ENCODE measurements at places on chromosomes 5 and 9.

DNA sequence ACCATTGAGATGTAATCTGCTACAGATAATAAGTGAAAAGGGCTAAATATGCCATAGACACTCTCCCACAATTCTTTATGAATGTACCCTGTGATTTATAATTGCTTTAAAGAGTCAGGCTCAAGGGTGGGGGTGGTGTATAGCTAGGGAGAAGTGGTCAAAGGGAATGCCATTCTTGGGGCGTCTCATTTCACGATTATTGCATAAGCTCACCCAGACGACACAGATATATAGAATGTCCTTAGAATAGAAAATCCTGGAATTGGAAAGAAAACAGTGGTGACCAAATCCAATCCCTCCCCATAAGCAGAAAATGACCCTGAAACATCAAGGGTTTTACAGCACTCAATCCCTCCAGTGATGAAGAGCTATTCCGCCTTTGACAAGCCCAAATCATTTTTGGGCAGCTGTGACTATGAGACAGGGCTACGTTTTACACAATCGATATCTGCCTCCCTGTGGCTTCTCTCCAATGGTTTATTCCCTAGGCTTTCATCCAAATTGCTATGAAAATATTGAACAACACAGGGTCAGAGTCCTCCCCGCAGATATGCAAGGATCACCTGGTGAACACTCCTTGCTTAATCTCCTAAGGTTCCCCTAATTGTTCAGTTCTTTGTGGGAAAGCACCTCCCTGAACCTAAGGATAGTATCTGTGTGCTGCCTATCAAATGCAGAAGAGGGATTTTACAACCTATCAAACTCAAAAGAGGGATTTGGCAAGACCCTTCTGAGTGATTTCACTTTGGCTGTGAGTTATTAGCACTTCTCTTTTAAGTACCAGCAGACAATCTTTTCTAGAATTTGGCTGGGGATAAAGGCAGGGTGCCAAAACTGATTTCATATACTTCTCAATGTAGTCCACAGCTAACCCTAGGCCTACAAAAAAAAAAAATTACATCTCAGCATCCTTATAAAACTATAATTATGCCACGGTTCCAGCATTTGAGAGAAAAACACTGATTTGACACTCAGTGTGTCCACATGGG is 144.9 kb upstream of the CDH6 start:
- DNase-seq, result no peak

GRCh38 chr5:26791021-26791420 is 247.4 kb downstream of the CDH9 start:
- DNase-seq, result no peak

GRCh38 chr5:86997516-86997915 is 270.2 kb upstream of the RASA1 start:
- no peak for DNase-seq

DNA sequence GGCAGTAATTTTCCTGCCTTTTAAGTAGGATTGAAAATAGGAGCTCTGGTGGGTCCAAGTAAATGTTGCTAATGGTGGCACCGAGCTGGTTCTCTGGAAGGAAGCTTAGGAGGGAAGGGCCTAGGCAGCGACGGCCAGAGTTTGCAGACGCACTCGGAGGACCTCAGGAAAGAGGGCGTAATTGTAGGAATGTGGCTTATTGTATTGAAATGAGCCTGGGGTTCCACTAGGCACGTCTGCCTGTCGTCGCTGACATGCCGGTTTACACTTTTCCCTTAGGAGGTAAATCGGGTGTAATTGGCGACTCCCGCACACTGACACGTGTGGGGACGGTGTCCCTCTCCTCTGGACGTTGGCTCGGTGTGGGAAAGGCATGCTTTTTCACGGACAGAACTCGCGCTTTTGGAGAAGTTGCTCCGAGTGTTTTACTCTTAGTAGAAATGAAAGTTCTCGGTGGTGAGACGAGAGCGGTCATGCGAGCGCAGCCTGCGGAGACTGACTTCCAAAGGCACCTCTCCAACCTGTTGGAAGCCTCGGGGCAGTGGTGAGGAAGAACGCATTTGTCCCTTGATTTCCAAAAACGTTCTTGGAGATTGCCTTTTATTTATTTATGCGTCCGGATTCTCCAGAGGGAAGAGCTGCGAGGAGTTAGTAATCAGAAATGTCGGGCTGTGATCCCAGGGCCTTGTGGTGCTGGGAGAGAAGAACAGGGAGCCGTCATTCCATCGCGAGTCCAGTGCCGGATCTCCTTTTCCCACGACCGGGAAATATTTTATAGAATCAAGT is 1.3 kb downstream of the NR4A3 start:
- DNase-seq, result no peak

DNA sequence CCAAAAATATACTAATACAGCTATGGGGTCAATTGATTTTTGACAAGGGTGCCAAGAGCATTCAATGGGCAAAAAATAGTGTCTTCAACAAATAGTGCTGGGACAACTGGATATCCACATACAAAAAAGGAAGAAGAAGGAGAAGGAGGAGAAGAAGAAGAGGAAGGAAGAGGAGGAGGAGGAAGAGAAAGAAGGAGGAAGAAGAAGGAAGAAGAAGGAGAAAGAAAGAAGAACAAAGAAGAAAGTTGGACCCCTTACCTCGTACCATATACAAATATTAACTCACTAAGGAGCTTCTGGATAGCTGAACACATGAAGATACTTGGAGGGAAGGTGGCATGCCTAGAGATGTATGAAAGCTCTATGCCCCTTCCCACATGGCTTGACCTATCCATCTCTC is 17.2 kb upstream of the DELE1 start:
- DNase-seq, result no peak

- no peak for DNase-seq
These were observed 60.3 kb downstream of the CXXC5 start for GRCh38 chr5:139708434-139708861.

DNA sequence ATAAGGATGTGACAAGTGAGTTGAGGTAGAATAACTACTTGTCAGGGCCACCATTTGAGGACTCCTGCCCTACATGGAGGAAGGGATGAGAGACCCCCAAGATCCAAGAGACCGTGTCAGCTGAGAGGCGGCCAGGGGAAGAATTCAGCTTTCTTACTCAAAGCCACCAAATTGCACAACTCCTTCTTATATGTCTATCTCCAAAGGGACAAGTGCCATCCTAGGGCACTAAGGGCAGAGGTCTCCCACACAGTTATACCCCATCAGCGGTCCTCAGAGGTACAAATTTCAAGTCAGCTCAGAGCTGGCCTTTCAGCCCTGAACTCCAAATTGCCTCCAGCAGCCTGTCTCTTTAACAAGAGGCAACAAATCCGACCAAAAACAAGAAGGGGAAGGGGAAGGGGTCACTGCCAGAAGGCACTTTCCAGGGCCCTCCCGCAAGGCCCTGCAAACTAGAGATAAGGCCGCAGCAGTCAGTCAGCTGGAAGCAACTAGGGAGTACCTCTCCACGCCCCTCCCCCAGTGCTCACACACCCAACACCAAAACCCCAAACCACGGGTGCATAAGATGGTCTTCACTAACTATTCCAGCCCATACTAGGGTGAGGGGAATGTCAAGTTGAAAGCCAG is 6.1 kb upstream of the STOML2 start:
- no peak for DNase-seq

GRCh38 chr5:93608855-93609254 is 25.8 kb downstream of the NR2F1 start:
- DNase-seq, result no peak

DNA sequence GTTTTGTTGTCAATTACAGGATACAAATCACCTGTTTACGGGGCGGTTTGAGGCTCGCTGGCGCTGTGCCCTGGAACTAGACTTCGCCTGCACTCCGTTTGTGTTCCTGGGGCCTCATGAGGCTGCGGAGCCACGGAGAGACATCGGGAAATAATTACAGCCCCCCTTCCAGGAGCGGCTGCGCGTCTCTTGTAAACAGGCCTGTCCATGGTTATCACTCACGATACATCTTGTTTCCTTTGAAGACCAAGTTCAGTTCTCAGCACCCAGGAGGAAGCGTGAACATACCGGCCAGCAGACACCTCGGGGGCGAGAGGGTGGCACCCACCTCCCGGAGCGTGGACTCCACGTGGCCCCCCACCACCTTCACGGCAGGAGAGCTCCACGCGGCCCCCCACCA is 297.1 kb upstream of the IRX4 start:
- DNase-seq, result no peak

DNA sequence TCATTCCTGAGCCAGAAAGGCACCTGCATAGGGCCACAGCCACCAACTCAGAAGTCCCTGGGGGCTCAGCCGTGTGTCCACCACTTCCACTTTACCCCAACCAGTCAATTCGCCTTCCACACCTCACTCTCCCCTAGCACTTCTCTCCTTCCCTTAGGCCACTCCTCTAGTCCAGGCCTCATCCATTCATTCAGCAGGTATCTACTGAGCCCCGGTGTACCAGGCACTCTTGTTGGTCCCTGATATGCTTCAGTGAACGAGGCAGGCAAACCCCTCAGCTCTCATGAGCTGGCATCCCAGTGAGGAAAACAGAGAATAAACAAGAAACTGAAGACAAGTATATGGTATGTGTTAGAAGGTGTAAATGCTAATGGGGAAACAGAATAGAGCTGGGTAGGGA is 28.7 kb downstream of the NDUFA8 start:
- DNase-seq, result no peak

DNA sequence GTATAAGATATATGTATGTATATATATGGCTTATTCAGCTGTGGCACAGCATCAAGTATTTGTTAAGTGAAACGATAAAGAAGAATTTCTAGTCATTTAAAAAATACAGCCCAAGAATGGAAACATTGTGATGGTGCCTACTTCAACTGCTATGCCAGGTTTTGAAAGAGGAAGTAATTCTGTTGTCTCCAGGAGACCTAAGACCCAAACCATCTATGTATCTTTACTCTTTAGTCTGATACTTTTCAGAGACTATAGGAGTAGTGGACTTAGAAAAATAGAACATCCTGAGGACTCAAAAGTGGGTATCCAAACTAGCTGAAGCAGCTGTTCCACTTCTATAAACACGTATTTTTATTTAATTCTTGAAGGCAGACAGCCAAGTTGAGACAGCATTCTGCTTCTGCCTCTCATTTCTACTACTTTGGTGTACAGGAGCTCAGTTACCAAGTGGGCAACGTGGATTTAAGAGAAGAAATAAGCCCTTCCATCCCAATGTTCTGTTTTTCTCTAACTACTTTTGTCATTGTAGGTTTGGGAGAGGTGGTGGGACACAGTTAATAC is 110.7 kb downstream of the RPS23 start:
- DNase-seq, result no peak

DNA sequence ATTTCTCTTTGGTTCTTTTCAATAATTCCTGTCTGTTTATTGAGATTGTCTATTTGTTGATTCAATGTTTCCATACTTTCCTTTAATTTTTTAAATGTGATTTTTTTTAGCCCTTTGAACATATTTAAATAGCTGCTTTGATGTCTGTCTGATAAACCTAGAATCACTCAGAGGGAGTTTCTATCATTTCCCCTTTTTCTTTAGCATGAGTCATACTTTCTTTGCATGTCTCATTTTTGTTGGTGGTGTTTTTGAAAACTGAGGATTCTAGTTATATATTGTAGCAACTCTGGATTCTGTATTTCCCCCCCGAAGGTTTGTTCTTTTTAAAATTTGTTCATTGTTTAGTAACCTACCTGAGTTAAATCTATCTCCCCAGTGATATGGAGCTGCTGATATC is 24.2 kb upstream of the ZNF618 start:
- DNase-seq, result no peak

- no peak for DNase-seq
These were observed 228.1 kb upstream of the NR4A3 start for GRCh38 chr9:99593610-99594009.

DNA sequence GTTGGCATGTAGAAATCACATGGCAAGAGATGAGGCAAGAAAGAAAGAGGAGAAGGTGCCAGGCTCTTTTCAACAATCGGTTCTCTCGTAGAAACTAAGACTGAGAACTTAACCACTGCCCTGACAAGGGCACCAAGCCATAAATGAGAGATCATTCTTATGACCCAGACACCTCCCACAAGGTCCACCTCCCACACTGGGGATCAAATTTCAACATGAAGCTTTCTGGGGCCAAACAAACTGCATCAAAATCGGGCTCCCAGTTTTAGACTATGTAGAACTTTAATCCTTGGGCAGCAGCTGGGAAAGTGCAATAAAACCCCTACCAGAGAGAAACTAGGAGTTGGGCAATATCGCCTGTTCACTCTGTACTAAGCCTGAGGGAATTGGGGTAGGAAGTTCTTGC is 150.2 kb upstream of the CCDC152 start:
- no peak for DNase-seq

DNA sequence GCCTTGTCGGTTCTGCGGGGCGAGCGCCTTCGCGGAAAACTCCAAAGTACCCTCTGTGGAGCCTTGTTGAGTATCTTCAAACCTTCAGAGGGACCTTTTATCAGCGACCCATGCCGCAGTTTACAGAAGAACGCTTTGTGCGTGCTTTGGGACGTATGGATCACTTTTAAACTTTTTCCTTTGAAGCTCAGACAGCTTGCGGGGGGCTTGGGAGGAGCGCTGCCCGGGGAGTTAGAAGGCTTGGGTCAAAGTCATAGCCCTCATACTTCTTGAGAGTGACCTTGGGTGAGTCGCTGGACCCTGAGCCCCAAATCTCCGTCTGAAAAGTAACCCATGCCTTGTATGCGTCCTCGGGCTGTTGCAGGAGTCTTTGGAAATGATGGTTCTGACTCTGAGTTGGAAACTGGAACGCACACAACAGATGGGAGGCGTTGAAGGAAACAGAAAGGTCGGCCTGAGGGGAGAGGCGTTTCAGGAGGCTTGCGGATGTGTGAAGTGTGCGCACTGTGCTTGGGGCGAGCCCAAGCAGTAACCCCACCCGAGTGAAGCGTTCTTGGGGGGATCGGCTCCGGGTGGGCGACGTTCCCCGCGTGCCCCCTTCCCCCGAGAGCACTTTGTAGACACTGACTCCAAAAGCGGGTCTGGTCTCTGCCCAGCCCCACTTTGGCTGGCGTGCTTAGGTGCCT is 661 bp upstream of the SLC25A51 start:
- DNase-seq, result no peak

DNA sequence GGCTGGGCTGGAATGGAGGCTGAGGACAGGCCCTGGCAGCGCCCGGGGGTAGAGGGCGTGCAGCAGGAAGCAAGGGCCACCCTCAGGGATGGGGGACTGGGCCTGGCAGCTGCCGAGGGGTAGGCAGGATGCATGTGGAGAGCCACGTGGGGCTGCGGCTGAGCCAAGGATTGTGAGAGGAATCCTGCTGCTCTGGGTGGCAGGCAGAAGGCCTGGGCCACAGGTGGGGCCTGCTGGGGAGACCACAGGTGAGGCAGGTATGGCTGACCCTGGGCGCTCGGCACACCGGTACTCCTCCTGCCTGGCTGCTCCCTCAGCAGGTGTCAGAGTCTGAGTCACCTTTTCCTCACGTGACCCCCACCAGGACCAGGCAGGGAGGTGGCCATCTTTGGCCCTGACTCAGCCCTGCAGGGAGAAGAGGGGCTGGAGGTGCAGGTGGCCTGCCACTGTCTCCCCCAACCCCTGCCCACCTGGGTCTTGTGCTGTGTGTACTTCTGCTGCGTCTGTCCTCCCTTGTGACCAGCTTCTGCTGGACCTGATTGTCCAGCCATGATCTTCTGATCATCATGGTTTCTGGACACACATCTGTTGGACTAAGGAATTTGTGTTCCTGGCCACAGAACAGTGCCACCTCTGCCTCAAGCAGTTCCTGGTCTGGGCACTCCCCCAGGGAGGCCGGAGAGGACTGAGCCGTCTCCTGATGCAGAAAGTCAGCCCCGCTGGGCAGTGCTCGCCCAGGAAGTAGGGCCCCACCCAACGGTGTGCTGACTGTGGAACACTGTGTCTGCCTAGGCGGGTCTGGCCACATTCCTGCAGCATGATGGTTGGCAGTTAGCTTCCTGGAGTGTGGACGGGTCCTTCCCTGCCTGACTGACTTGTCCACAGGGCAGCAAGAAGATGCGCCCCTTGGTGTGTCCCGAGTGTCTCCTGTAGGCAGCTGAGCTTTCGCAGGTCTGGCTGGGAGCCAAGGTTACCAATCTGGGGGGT is 6.4 kb downstream of the ARRDC1 start:
- no peak for DNase-seq

GRCh38 chr9:117300371-117301110 is 114.3 kb downstream of the ASTN2 start:
- no peak for DNase-seq
